Progenitor cell of endocrine pancreas (in vitro differentiated cells): ENCODE measurements at places on chromosomes 3 and 15. TPM values are rescaled to one million over a fixed set of nuclear protein-coding genes. Genes with fewer than 3 reads are reported as not detected.

GRCh38 chr15:32879980-32880379 is 162.2 kb downstream of the GREM1 start:
- H3K4me1 ChIP-seq, result peaks cover 4% of the 10 kb centered on the region
- no peak for DNase-seq
- H3K4me3 ChIP-seq, result no peak overlapping the region
- H3K27ac ChIP-seq, result no peak overlapping the region
- H3K36me3 ChIP-seq, result no peaks in the 10 kb centered on the region
- peaks cover 11% of the 10 kb centered on the region for H3K27me3 ChIP-seq

DNA sequence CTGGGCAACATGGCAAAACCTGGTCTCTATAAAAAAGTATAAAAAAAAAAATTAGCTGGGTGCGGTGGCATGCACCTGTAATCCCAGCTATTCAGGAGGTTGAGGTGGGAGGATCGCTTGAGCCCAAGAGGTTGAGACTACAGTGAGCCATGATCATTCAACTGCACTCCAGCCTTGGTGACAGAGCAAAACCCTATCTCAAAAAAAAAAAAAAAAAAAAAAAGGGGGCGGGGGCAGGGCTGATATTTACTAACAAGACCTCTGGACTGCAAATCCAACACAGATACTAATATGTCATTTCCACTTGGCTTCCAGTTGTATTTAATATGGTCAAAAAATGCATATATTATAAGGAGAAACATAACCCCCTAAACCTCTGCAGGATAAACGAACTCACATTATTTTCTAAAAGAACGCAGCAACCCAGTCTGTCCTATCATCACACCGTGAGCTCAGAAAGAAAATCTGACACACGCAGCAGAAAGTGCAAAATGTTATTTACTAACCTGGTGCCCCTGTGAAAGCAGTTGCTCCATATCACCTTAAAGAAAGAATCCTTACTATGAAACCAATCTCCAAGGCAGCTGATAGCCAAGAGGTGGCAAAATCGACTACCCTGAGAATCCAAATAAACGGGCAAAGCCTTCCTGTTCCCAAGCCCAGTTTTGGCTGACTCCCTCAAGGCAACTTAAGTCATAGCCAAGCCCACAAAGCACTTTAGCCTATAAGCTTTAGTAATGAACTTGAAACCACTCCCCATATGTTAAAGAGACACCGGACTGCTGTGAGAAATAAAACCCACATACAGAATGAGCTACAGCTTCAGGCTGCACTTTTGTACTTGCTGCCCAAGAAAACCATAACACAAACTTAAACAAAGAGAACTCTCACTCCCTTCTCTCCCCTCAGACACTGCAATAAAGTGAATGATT is 39.3 kb downstream of the PLD1 start:
- peaks cover 46% of the 10 kb centered on the region for H3K4me1 ChIP-seq
- peak overlapping the region; percentile 90 for H3K4me3 ChIP-seq
- no peaks in the 10 kb centered on the region for H3K36me3 ChIP-seq
- H3K27me3 ChIP-seq, result no peaks in the 10 kb centered on the region
- peak overlapping the region; percentile 98 for H3K27ac ChIP-seq

DNA sequence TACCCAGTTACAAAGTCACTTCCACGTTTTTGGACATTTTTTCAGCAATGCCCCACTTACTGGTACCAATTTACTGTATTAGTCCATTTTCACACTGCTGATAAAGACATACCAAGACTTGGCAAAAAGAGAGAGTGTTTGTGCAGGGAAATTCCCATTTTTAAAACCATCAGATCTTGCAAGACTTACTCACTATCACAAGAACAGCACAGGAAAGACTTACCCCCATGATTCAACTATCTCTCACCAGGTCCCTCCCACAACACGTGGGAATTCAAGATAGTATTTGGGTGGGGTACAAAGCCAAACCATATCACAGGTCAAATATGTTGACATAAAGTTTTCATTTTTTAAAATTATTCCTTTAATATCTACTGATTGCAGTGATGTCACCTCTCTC is 16.2 kb upstream of the ABI3BP start:
- H3K4me1 ChIP-seq, result peaks cover 1% of the 10 kb centered on the region
- H3K27me3 ChIP-seq, result no peaks in the 10 kb centered on the region
- H3K27ac ChIP-seq, result no peak overlapping the region
- peaks cover 1% of the 10 kb centered on the region for H3K36me3 ChIP-seq
- no peak for DNase-seq

DNA sequence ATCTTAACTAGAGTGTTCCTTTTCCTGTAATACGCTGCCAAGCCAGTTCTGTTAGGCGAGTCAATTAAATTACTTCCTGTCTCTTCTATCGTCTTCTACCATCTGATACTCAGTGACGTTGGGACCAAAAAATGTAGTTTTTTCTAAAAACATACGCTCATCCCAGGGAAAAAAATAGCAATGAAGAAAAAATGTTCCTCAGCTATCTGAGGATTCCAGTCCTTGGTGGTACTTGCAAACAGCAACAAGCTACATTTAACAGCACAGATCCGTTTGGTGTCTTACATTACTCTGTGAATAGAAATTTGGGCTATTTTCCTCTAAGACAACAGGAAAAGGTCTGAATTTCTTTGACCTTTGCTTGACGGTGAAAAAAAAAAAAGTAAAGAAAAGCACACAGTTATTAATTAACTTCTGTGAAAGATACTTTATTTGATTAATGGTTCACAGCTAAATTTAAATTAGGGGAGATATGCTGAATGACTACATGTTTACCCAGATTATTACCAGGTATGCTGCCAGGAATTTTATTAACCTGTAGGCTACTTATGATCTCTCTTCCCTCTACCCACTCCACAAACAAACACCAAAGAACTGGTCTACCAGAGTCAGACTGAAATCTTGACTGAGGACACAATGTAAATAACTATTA is 254.4 kb upstream of the ZPLD1 start:
- no peak overlapping the region for H3K4me3 ChIP-seq
- H3K27me3 ChIP-seq, result no peaks in the 10 kb centered on the region
- no peak for DNase-seq
- peaks cover 18% of the 10 kb centered on the region for H3K4me1 ChIP-seq

DNA sequence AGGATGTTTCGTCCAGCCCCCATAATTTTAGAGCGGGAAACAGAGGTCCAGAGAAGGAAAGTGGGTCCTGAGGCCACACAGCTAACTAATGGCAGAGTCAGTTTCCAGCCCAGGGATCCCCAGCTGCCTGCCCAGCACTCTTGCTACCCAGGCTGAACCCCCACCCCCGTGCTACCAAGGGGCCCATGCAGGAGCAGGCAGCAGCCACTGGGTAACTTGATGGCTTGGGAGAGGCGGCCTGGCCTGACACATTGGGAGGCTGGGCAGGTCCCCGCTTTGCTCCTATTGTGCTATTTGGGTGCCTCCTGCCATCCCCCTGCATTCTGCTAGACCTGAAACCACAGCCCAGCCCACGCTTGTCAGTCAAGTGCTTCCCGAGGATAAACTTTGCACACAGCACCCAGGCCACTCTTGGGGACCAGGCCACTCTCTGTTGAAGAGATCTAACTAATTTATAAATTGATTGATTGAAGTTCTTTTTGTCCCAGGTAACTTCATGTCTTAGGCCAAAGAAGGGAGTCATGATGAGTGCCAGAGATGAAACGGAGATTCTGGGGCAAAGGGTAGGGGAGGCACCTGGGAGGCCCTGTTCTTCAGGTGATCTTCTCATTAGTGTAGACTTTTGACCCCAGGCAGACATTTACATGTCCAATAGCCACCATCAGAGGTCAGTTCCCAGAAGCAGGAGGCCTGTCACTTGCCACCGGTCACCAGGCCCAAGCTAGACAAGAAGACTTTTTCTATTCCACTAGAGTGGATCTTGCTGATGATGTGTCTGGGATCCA is 7.0 kb downstream of the PAK6 start:
- H3K4me3 ChIP-seq, result no peak overlapping the region
- peaks cover 13% of the 10 kb centered on the region for H3K4me1 ChIP-seq
- DNase-seq, result no peak
- H3K36me3 ChIP-seq, result no peaks in the 10 kb centered on the region

DNA sequence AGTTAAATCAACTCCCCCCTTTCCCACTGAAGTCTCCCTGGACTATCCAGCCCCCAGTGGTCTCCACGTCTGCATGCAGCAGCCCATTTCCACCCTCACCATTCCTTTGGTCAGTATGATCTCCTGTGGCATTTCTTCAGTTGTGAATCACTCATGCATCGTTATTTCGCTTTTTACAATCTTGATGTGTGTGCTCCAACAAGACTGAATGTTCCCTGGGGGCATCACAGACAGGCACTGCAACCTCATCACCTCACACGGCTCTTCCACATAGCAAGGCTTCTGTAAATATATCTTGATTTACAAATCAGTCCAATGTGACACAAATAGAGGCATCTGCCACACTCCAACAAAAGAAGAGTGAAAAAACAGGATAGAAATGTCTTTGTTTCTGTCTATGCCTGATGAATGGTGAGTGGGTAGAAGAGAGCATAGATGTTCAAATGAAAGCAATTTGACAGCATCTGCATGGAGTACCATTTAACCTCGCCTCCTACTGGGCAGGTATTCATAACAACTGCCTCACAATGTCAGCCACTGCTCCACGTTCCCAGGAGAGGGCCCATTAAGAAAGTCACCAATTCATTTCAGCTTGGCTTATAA is 5.2 kb downstream of the HEG1 start:
- DNase-seq, result no peak
- peaks cover 12% of the 10 kb centered on the region for H3K4me1 ChIP-seq
- H3K27me3 ChIP-seq, result peaks cover 55% of the 10 kb centered on the region
- no peak overlapping the region for H3K4me3 ChIP-seq

The TARS3 gene
- total RNA-seq, result 19.5 and 21.5 TPM in 2 replicates

The MME gene
- total RNA-seq, result 0.93 TPM in 2 replicates
